GM12892 (cell line): ENCODE measurements at places on chromosomes 2 and 18.

DNA sequence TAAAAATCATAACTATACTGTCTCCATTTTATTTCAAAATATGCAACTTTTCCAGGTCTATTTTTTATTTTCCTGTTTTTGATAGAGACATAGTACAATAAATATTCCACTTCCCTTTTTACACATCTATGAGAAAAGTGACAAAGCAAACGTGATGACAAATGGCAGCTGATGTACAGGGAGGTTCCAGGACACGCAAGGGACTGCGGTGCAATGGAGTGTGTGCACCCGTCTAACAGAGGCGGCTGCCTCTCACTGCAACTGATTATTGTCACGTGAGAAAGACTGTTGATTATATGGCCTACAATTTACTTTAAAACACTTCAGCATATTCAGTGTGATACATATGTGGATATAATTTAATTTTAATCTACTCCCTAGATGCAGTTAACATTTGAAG lies 142.6 kb downstream of the LRRC30 start:
- no peak for DNase-seq

DNA sequence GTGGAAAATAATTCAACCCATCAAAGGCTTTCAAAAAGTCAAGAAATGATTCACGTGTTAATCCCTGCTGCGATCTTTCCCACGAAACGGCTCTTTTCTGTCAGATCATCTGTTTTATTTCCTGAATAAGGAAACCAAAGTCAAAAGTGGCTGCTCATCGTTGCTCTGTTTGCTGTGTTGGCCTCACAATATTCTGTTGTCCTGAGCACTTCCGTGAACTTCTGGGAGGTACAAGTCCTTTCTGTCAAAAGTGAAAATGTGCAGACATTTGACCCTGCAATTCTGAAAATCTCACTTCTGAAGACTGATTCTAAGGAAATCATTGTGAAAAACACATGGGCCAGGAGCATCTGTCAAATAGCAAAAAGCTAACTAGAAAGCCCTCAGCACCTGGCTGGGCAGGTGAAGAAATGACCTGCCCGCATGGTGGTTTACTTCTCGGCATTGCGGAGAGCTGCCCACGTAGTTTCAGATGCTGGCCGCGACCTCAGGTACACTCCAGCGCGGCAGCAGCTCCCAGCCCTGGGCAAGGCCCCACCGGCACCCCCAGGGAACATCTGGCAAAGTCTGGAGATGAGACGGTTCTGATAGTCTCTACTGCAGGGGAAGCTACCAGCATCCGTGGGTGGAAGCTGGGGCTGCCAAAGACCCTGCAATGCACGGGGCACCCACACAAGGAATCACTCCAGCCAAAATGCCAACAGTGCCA lies 31.9 kb upstream of the GPC1 start:
- DNase-seq, result no peak

DNA sequence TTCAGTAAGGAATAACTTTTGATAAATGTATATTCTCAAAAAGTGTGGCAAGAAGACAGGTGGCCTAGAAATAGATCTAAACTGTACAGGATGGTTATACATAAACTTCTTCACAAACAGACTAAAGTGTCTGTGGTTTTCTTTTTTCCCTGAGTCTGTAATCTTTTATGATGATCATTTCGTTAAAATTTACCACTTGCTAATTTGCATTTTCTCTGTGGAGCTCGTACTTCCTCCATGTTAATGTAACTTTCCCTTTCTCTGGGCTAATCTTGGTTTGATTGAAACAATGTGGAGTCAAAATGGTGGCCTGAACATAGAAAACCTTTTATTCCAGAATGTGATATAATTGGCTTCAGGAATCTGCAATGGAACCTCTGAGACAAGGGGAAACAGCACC lies 166.2 kb downstream of the FTCDNL1 start:
- no peak for DNase-seq

DNA sequence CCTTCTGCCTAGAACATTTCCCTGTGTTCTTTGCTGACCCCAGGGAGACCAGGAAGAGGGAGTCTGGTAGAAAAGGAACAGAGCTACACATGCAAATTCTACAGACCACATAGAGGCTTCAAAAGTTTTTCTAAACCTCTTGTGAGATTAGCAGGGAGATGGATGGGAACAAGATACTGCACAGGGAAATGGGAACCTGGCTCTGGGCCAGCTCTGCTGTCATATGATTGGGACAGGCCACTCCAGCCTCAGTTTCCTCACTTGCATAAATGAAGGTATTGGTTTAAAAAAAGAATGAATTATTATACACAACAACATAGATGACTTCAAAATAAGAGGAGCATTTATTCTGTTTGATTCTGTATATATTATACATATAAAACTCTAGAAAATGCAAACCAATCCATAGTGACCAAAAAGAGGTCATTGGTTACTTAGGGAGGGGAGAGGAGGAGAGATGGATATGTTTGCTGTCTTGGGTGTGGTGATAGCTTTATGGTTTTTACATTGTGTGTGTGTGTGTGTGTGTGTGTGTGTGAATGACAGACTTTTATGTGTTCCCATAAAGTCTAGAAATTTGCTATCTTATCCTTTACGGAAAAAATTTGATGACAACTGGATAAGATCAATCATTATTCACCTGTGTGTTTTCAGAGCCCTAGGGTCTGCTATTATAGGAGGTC lies 115.5 kb downstream of the MGAT5 start:
- no peak for DNase-seq

DNA sequence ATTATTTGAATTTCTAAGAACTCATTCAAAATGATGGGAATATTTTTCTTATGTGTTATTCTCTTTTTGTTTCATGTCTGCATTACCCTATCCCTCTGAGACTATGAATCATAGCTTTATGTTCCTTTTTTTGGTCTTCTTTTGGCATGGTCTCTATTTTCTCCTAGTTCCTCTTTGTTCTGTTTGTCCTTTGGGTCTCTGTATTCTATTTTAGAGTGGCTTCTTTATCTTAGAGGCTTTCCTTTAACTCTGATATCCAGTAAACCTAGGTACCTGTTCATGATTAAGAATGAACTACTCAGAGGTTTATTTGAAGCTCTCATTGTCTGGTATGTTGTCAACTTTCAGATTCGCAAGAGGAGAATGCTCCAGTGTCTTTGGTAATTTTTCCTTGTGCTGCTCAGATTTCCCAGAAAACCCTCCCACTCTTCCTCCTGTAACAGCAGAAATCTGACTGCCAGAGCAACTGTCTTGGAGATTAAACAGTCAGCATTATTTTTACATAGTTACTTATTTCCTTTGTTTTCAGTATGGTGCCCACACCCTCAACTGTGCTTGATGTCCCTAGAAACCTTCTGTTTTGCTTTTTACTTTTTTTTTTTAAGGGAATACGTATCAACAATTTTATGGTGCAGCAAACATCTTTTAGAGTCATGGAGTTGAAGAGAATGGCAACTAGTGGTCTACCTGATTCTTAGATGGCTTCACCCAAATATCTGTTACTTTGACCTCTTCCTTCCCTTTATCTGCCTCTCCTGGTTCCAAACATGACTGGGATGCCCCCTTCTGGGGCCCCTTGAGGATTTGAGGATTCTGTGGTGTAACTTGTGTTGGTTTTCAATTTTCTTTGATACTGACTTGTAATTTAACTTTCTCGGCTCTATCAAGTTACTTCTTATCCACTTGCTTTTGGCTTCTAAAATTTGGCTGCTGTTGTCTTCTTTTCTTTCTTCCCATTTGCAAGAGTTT lies 92.0 kb downstream of the DPP10 start:
- DNase-seq, result no peak

DNA sequence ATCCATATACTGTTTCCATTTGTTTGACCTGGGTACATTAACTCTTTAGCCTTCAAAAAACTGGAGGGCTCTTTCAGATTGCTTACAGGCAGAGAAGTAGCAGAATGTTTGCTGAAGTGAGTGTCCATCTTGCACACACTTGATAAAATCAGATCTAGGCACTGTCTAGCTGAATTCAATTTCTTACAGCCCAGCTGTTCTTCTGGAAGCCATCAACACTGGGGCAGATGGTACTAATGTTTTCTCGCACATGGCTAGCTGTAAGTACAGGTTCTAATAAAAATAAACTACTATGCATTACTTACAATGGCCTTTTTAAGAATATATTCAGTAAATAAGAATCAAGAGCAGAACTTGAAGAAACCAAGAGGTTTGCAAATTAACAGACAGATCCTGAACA lies 175.9 kb downstream of the NBAS start:
- DNase-seq, result no peak

DNA sequence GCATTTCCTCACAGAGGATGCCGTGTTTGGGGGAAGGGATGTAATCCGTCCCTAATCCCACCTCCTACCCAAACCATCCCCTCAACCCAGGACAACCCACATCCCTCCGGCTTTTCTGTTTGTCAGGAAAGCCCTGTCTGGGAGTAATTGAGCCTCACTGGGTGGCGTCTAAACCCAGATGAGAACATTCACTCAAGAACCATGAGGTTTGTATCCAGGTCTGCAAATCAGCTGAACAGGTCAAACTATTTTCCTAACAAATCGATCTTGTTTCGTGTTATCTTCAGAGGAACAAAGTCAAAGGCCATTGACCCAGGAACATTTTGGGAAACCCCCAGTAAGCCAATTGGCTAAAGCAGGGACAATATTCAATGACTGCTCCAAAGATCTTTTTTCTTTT lies 25.7 kb downstream of the CYP27C1 start:
- no peak for DNase-seq

- DNase-seq, result no peak
Observed at GRCh38 chr2:201618744-201619662, 24.3 kb downstream of the TMEM237 start.

DNA sequence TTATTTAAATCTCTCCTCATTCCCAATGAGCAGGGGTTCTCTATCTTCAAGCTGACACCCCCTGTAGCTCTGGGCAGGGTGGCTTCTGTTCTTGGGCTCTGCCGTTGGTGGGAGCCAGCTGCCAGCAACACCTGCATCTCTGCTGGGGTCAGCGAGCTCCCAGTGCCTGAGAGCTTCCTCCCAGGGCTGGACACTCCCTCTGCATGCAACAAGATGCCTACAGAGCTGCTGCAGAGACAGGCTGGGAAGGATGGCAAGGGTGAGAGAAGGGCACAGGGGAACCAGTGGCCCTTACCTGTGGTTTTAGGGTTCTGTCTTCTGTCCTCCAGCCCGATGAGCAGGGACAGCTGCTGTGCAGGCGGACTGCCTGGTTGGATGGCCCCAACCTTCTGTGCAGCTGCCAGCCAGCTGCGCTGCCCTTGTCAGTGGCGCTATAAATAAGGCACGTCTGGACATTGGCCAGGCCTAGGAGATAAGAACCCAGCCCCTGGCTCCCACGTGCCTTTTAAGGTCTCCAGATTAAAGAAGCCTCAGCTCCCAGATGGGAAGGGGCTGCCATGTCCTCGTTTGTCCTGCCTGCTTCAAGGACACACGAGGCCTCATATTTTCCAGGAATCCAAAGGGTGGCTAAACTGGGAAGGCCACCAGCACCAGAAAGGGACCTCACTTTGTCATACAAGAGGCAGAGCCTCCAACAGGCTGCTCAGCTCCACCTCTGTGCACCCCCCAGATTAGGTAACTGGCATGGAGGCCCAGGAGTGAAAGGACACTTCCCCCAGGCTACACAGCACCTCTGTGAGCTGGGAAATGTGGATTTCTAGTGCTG lies 39.5 kb upstream of the FHL2 start:
- DNase-seq, result no peak

GRCh38 chr2:3913166-3913565 lies 209.8 kb downstream of the DCDC2C start:
- DNase-seq, result no peak

- no peak for DNase-seq
Observed at GRCh38 chr2:210477496-210477895, 937 bp upstream of the LANCL1 start.

DNA sequence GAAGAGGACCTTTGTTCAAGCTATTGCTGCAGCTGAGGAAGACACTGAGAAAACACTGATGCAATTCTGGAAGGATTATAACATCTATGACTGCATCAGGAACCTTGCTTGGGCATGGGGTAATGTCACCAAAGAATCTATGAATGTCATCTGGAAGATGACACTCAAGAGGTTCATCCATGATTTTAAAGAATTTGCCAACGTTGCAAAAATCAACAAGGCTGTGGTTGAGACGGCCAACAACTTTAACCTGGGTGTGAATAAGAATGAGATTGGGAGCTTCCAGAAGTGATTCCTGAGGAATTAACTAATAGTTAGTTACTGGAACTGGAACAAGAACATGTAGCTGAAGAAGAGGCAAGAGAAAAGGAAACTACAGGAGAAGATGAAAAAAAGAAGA lies 126.4 kb upstream of the SP5 start:
- DNase-seq, result no peak

DNA sequence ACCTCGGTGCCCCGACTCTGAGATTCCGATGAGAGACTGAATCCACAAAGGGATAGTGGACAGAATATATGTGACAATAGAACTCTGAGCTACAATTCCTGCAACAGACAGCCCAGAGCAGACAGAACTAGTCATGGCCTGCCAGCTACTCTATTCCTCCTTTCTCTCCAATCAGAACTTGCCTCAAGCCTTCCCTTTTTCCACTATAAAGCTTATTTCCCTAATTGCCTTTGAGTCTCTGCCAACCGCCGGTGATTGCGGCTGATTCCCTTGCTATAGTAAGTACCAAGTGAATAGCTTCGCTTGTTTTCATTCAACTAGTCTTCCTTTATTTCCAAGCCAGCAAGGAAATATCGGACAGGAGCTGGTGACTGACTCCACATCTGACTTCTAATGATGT lies 96.8 kb downstream of the DSC3 start:
- DNase-seq, result no peak

DNA sequence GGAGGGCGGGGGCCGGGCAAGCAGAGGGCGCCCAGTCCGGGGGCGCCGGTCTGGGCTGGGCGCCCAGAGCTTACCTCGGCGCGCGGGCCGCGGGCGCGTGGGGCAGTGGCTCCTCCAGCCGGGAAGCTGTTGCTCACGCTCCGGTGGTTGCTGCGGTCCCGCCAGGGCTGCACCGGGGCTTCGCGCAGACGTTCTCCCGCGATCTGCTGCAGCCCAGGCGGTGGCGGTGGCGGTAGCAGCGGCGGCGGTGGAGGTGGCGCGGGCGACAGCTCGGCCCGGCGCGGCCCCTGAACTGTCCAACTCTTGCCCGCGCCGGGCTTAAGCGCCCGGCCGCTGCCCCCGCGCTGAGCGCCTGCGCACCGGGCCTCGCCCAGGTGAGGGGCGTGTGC lies 391 bp downstream of the ZNF385B start:
- DNase-seq, result peak; percentile 6
